Fibroblast of the aortic adventitia (primary cell): ENCODE measurements at places on chromosomes 12 and 14.
A peak's percentile ranks its signal among the peaks of the same experiment; 100 is the strongest.

DNA sequence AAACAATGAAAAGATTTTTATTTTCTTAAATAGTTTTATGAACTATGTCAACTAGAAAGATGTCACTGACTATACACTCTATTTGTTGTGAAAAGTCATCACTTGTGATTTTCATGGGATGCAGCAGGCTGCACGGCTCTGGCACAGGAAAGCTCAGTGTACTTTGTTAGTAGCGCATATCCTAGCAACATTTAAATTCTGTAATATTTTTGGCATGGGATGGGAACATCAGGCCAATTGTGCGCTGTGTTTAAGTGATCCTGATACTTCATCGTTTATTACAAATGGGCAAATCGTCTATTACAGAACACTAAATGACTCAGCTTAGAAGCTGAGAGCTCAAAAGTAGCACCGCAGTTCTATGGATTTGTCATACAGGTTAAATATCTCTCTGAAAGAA, 60.7 kb upstream of the SAV1 start:
- DNase-seq, result no peak

- peak; percentile 11 for DNase-seq
Observed at GRCh38 chr12:58711974-58712373, 208.3 kb downstream of the LRIG3 start.

- no peak for DNase-seq
Observed at GRCh38 chr14:33880330-33880729, 70.5 kb downstream of the EGLN3 start.

DNA sequence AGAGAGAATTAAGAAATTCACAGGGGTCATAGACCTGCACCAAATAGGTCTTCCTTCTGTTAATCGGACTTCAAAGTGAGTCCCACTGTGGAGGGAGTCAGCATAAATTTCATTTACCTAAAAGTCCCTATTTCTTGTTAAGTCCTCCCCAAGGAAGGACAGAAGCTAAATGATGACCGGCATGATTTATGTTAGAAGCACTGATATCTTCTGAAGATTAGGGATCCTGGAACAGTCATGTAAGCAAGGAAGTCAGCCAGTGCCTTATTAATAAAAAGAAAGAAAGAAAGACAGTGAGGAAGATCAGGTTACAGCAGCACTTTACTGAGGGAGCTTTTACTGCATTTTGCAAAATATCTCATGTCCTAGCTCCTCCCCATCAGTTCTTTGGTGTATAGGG, 287.5 kb downstream of the FOXG1 start:
- DNase-seq, result peak; percentile 6

DNA sequence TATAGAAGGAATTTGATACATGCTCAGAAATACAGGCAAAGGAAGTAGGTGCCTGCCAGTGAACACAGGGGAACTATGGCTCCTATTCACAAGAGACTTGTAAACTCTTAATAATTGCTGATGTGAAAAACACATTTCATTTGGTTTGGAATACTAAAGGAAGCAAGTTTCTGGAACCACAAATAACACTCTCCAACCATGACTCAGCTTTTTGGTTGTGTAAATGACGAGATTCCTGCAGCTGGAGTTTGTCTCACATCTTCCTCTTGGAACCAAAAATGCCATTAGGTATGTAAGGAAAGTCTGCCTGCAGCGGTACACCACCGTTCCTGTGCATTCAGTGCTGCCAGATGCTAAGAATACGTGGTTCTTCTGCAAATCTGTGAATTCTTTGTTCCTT, 4.5 kb upstream of the OR11H6 start:
- peak; percentile 37 for DNase-seq

GRCh38 chr14:102239231-102239630, 65.7 kb downstream of the MOK start:
- no peak for DNase-seq

- no peak for DNase-seq
Observed at GRCh38 chr12:96398424-96399119, 1.7 kb downstream of the CDK17 start.

GRCh38 chr12:80698847-80699542, 8.4 kb upstream of the MYF6 start:
- no peak for DNase-seq

- no peak for DNase-seq
Observed at GRCh38 chr12:83767723-83768122, 1081.0 kb downstream of the TMTC2 start.

DNA sequence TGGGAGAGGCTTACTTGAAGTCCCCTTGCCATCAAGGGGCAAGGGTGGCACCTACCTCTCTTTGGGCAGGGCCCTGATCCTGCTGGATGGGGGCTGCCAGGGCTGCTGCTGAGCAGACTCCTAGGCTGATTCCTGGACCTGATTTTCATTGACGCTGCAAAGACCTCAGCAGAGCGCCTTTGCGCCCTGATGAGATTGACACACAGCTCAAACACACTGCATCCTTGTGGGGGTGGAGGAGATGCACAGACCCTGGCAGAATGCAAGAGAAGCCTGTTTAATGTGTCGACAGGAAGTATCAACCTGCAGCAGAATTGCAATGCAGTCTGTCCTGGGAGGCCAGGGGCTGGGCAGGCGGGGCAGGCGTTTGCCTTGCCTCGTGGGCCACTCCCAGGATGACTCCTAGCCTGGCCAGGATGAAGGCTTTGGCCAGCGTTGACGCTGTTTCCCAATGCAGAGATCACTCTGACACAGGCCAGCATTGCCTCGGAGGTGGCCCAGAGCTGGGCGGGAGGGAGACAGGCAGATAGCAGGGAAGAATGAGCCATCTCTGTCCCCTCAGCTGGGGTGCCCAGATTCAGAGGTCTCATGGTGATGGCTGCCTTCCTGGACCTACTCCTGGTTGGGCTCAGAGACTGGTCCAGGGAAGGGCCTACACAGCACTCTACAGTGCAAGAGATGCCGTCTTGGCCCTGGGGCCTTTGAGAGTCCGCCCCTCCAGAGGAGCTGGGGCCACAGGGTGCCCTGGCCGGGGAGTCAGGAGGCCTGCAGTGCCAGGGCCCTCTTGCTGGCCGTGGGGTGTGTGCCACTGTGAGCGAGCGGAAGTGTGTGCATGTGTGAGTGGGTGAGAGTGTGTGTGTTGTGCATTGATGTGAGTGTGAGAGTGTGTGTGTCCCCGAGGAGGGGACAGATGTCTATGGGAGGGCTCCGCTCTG, 108.3 kb downstream of the KIF26A start:
- no peak for DNase-seq

DNA sequence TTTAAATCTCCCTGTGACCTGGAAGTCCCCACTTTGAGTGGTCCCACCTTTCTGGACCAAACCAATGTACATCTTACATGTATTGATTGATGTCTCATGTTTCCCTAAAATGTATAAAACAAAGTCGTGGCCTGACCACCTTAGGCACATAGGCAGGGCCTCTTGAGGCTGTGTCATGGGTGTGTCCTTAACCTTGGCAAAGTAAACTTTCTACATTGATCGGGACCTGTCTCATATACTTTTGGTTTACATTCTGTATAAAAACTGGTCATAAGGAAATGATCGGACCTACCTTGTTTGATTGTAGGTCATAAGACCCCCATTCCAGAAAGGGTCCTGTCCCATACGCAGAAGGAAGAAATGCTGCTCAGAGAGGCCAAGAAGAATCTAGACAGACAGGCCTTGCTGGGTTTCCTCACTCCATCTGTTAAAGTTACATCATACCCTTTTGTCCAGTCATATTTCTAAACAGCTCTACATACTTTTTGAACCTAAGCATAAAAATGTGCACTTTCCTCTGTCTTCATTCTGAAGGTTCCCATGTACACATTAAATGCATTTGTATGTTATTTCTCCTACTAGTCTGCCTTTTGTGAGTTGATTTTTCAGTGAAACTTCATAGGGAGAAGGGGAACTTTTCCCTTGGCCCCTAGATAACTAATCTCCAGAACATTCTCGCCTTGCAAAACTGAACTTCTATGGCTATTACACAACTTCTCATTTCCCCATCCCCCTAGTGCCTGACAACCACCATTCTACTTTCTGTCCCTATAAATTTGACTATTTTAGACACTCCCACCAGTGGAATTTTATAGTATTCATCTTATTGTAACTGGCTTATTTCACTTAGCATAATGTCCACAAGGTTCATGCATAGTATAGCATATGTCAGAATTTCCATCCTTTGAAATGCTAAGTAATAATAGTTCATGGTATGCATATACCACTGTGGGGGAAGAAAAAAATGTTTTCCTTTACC, 30.2 kb upstream of the CPM start:
- DNase-seq, result peak; percentile 53

- no peak for DNase-seq
Observed at GRCh38 chr14:28121512-28122297, 644.9 kb upstream of the FOXG1 start.

- DNase-seq, result no peak
Observed at GRCh38 chr12:15222219-15222618, 1.0 kb upstream of the RERG start.

DNA sequence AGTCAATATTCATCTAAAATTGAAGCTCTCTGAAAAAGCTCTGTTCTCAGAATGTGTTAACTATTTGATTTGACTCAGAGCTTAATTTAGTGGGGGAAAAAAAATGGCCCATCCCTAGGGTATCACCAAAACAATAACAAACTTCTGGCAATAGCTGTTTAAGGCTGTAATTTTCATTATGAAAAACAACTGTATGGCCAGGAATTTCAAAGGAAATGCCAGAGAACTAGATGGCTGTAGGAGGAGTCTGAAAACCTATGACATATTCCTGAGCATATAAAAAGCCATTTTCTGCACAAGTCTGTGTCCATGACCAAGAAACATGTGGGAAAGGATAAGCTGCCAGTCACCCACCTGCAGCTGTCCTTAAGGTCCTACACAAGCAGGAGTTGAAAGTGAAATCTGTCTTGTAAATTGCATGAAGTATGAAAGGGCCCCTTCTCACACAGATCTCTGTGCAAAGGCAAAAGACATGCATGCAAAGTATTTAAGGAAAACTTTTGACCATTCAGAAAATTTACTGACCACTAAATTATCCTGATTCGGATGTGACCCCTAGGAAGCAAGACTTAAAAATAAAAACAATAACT, 299.1 kb downstream of the BTG1 start:
- no peak for DNase-seq
